ENCODE measurements at places on chromosomes 2 and 18.

GRCh38 chr2:97924194-97924593, 71.6 kb downstream of the TMEM131 start:
- DNase-seq, result no peak

DNA sequence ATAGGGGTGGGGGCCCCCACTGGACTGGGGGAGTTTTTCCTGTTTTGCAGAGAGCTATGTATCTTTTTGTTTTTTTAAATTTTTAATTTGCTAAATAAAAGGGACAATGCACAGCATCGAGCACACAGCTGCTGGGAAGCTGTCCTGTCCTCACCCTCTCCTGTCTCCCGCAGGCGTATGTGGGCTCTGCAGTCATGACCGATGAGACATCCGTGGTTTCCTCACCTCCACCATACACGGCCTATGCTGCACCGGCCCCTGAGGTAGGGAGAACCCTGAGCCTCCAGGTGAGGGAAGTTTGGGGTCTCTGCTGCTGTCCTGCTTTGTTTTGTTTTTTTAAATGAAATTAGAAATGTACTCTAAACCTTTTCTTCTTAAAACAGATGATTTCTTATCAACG, 27.6 kb downstream of the PLEKHB2 start:
- DNase-seq, result no peak

DNA sequence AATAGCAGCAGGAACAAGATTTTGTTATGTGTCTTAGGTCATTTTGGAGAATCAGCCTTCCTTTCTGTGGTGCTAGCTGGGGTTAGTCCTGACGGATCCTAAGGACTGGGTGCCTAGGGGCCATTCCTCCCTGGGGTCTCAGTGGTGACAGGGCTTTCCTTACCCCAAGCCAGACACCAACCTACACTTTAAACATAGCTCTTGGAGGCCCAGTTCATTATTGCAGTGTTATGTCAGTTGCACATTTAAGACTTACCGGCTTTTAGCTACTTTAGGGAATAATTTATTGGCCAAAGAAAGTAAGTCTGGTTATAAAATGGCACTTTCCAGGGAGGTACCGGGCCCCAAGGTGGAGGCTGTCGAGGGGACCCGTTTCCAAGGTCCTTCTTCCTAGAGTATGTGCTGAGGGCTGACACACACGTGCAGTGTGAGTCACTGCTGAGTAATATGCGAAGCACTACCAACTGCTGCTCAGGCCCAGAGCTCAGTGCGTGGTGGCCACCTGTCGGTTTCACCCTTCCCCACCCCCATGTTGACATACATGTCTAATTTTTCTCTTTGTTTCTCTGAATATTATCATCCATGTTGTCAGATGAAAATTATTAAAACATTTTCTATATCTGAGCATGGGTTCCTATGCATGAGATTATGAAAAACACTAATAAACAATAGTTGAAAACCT, 37.0 kb upstream of the GRHL1 start:
- DNase-seq, result no peak

DNA sequence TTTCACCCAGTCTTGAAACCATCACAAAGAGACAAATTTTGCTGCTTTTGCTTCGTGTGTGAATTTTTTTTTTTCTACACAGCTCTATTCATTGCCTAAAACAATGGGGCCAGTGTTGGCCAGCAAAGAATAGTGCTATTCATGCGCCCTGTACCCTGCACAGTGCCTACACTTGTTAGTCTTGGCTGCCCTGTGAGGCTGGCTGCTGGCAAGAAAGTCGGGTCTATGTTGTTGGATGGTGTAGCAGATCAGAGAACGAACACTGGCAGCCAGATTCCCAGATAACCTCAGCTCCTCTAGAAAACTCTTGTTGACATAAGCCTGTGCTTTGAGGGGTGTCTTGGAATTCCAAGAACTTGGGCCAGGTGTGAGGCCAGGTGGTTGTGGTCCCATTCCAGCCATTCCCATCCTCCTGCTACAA, 455.7 kb upstream of the TCF4 start:
- no peak for DNase-seq

GRCh38 chr2:233929352-233930022, 12.3 kb downstream of the TRPM8 start:
- DNase-seq, result no peak

GRCh38 chr18:75247611-75248421, 37.2 kb downstream of the TSHZ1 start:
- DNase-seq, result no peak

DNA sequence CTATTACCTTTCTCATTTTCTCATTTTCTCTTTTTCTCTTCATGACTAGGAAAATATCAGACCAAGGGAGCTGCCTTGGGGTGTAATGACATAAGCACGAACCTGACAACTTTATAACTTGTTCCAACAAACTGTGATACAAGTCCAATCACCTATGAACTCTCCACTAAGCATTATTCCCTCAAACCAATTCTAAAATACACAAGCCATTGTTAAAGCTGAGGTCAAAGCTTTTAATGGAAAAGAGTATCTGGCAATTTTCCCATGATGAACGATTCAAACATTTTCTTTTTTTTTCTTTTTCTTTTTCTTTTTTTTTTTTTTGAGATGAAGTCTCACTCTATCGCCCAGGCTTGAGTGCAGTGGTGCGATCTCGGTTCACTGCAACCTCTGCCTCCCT, 48.4 kb upstream of the NARS1 start:
- no peak for DNase-seq

GRCh38 chr2:40268566-40268965, 183.3 kb downstream of the SLC8A1 start:
- no peak for DNase-seq

Data from D721Med (cell line).